ENCODE measurements at places on chromosomes 7 and 10.
A peak's percentile ranks its signal among the peaks of the same experiment; 100 is the strongest.

DNA sequence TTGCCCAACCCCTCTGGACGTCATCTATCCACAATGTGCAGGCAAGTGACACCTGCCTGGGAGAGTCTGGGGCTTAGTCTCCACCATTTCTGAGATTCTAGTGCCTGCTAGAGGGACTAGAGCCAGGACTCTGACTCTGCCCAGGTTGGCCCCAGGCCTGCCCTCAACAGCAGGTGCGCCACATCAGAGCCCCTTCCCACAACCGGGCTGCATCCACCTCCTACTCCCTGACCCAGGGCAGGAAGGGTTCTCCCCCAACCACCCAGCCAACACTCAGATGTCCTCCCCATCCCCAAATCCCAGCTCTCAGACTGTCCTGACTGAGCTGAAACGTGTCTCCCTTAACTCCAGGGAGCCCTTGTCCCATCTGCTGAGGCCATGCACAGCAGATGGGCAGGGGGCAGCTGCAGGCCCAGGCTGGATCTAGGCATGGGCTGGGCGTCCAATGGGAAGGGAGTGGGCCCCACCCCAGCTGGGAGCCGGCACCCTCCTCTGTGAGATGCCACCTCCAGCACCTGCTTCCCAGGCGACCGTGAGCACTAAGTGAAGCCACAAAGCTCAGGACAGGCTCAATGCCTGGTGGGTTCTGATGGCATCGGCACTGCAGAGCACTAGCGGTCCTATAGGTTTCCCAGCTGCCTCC, 49.2 kb downstream of the RASGEF1A start:
- DNase-seq = no peak

GRCh38 chr10:81696609-81697388, 178.2 kb upstream of the NRG3 start:
- no peak for DNase-seq

DNA sequence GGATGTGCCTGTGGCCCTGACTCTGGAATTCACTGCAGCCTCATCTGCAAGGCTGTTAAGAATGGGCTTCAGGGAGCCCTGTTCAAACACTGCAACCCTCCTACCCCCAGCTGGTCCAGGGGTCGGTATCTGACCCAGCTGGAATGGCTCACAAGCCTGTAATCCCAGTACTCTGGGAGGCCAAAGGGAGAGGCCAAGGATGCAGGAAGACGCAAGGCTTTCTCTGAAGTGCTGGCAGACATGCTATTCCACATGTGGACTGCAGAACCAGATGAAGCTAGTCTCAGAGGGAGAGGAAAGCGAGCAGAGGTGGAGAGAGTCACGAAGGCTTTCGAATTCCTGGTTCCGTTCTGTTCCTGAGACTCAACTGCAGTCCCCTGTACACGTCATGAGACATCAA, 45.0 kb downstream of the ESYT2 start:
- no peak for DNase-seq

DNA sequence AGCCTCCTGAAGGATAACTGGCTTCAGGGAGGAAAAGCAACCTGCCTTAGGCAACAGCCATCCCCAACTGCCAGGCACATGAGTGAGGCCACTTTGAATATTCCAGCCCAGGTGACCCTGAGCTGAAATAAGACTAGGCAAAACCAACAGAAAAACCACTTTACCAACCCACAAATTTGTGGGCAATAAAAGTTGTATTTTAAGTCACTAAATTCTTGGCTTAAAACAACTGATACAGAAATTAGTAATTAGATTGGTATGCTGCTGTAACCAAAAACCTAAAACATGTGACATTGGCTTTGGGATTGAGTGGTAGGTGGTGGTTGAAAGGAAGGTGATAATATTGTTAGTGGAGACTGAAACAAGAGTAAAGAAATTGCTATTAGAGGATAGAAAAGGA, 39.9 kb downstream of the ABCB4 start:
- DNase-seq = peak; percentile 58

- DNase-seq = peak; percentile 49
Observed at GRCh38 chr7:30510124-30511075, 5.8 kb upstream of the GGCT start.

DNA sequence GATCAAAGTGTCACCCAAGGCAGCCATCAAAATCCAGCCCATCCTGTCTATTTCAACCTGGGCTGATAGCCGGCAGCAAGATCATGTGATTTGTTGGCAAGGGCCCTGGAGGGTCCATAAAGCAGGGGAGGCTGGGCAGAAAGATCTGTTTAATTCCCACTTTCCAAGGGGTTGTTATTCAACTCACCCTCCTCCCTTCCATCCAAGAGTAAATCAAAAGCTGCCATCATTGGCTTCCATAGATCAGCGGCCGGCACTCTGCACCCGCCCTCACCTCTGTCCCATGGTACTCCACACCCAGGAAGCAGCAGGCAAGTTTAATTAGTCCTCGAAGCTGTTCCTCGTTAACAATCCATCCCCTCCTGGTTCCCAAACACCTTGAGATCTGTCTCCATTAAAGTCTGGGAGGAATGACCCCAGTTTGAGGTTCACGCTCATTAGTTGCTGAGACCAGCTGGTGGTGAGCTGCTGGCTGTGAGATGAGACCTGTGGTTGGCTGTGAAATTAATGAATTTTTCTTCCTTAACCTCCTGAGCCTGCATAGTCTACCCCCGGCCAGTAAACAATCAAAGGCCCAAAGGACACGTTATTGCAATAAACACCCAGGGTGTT, 120.6 kb upstream of the CHST15 start:
- no peak for DNase-seq
